CD4-positive, CD25-positive, alpha-beta regulatory T cell (primary cell): ENCODE measurements at places on chromosomes 12 and 14.

- DNase-seq: no peak
Observed at GRCh38 chr12:124904306-124905098, 9.9 kb downstream of the UBC start.

DNA sequence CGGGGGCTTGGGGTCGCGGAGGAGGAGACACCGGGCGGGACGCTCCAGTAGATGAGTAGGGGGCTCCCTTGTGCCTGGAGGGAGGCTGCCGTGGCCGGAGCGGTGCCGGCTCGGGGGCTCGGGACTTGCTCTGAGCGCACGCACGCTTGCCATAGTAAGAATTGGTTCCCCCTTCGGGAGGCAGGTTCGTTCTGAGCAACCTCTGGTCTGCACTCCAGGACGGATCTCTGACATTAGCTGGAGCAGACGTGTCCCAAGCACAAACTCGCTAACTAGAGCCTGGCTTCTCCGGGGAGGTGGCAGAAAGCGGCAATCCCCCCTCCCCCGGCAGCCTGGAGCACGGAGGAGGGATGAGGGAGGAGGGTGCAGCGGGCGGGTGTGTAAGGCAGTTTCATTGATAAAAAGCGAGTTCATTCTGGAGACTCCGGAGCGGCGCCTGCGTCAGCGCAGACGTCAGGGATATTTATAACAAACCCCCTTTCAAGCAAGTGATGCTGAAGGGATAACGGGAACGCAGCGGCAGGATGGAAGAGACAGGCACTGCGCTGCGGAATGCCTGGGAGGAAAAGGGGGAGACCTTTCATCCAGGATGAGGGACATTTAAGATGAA lies 630 bp downstream of the FOS start:
- peak; percentile 56 for DNase-seq

DNA sequence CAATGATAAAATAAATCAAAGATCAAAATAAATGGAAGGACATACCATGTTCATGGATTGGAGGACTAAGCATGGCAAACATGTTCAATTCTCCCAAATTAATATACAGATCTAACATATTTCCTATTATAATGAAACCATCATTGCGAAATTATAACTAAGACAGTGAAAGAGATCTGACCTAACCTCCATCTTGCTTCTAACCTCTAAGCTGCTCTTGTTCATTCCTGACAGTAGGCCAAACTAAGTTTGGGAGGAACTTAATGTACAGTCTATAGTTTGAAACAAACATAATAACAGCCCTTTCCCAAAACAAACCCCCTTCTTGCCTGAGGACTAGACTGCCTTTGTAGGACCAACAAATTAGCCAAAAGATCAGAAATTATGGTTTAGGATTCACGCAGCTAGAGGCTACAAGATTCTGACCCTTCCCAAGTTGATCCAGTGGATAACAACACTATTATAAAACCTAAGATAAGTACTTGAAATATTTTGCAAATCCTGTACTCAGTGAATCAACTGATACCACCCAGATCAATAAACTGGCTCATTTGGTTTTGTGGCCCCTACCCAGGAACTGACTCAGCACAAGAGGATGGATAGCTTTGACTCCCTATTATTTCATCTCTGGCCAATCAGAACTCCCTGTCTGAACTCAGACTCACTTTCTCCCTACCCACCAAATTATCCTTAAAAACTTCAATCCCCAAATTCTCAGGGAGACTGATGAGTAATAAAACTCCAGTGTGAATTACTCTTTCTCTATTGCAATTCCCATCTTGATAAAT lies 41.7 kb upstream of the OR5AU1 start:
- DNase-seq: no peak

DNA sequence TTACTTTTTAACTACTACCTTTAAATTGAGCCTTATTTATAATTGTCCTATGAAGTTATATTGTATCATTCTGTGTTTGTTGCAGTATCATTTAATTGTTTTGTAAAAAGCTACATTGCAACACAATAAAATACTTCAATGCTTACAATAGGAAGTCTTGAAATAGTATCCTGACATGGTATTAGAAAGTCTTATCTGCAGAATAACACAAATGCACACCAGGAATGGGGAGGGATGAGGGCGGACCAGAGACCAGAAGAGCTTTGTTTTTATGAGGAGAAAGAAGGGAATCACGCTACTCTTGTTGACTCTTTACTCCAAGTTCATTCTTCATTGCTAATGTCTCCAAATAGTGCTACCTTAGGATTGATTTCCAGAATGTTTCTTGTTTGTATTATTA lies 120.2 kb downstream of the MON2 start:
- DNase-seq: no peak
